Left cardiac atrium (tissue), 4 donors: ENCODE measurements at places on chromosomes 6 and 20.
A peak's percentile ranks its signal among the peaks of the same experiment; 100 is the strongest.

DNA sequence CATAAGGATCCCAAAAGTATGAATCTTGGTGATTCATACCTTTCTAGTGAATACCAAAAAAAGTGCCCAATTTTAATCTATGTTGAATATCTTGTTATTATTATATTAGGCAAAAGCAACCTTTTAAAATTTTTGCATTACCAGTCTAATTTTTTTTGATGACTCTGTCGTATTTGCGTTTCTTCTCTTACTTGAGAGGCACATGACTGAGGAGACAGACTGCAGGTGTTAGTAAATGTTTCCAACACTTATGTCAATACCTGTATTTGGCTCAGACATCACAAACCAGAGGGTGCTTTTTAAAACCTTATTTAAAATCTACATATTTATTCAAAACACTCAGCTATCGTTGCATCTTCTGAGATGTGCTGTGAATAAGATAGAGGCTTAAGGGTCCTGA, 27.1 kb downstream of the ID4 start:
- DNase-seq, result no peak

GRCh38 chr6:137808836-137809315, 58.2 kb upstream of the TNFAIP3 start:
- no peak for DNase-seq

- no peak for DNase-seq
Measured at GRCh38 chr6:33075208-33075567, 602 bp upstream of the HLA-DPB1 start.

DNA sequence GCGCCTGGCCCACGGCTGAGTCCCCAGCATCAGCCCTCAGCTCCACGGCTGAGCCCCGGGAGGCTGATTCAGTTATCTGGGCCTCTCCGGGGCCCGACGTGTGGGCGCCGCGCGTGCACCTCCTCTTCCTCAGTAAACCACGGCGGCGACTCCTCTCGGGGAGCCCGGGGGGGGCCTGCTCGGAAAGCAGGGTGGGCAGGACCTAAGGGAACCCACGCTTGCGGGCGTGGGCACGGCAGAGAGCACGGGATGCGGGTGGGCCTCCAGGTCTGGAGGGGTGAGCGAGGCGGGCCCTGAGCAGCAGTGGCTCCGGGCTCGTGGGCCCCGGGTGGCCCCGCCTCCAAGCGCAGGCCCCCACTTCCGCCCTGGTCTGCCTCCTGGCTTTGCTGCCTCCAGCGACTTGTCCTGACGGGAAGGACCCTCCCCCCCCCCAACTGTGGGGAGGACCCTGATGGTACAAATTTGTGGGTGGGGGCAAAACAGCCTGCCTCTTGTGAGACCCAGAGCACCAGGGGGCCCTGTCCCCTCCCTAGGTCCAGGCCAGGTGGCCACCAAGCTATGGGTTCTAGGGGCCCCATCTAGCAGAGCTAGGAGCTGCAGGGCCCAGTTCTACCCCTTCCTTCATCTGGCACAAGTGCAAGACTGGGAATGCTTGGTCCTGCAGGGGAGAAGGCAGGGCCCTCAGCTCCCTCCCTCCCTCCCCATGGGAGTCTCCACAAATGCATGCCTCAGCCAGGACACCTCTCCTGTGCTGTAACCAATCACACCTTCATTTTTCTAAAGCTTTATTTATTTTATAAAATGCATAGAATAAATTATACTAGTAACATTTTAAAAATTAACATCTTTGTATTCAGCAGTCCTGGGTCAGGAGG, 16.9 kb downstream of the UCKL1 start:
- peak; percentile 22 for DNase-seq

DNA sequence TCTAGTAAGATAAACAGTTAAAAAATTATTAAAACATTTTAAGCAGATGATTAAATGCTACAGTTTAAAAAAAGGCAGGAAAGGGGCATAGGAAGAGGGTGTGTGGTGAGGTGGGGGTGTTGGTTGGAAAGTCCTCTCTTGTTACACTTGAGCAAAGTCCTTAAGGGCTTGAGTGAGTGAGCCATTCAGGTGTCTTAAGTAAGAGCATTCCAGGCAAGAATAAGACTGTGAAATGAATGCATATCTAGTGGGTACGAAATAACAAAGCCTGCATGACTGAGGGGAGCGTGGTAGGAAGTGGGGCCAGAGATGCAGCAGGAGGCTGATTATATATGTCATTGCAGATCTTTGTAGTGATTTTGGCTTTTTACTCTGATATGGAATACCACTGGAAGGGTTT, 5.1 kb downstream of the CDKAL1 start:
- no peak for DNase-seq
